ENCODE measurements at places on chromosomes 5 and 9.
A peak's percentile ranks its signal among the peaks of the same experiment; 100 is the strongest.

GRCh38 chr9:112562235-112562958 lies 75.8 kb downstream of the KIAA1958 start:
- DNase-seq, result no peak

- DNase-seq, result no peak
Observed at GRCh38 chr5:39198127-39198526, 21.2 kb downstream of the FYB1 start.

- no peak for DNase-seq
Observed at GRCh38 chr5:176875783-176876505, 23.2 kb downstream of the HK3 start.

- DNase-seq, result no peak
Observed at GRCh38 chr5:143045062-143045461, 274.9 kb downstream of the ARHGAP26 start.

DNA sequence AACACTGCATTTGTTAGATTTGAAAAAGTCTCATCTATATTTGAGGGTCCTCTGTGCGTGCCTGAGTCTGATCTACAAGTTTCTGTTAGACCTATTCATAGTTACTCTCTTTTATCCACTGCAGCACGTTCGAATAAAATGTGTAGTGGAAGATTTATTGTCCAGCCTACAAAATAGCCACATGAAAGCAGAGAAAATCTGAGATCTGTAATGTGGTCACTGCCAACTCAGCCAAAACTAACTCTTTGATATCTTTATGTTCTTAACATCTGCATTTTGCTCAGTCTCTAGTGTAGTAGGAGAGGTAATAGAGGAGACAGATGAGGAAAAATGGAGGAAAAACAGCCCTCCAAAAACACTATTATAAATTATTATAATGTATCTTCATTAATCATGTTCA lies 354.0 kb downstream of the NPR3 start:
- no peak for DNase-seq

- DNase-seq, result no peak
Observed at GRCh38 chr5:1152156-1152555, 40.3 kb upstream of the SLC12A7 start.

- DNase-seq, result no peak
Observed at GRCh38 chr5:75567710-75568109, 43.5 kb upstream of the ANKDD1B start.

DNA sequence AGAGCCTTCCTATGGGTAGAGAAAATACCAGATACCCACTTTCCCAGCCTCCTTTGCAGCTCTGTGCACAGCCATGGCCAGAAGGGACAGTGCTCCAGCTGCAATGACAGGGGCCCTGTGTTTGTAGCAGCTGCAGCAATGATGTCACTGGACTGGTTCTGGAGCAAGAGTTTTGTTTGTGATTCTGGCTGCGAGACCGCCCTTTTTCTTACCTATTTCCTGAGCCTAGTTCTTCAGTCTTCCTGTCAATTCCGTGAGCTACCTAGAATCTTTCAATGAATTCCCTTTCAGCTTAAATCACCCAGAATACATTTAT lies 10.0 kb upstream of the BOD1 start:
- DNase-seq, result no peak

DNA sequence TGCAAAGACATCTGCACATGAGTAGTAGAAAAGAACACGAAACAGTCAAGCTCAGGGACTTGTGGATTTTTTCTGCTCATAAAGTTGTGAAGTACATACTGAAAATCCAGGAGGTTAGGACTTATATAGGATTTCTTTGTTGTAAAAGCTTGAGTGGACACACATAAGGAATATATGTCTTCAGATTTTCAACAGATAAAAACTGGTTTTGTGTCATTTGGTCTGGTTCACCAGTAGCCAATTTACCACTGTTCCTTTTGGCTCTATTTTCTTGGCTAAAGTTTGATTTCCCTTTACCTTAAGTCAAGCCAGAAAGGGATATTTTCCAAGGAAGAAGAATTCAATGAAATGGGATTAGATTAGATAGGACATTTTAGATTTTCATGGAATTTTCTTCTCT lies 204.3 kb downstream of the NR3C1 start:
- DNase-seq, result no peak

GRCh38 chr5:8844847-8845246 lies 701.0 kb downstream of the SEMA5A start:
- DNase-seq, result no peak

GRCh38 chr9:21357479-21358460 lies 7.1 kb upstream of the IFNA6 start:
- DNase-seq, result no peak

DNA sequence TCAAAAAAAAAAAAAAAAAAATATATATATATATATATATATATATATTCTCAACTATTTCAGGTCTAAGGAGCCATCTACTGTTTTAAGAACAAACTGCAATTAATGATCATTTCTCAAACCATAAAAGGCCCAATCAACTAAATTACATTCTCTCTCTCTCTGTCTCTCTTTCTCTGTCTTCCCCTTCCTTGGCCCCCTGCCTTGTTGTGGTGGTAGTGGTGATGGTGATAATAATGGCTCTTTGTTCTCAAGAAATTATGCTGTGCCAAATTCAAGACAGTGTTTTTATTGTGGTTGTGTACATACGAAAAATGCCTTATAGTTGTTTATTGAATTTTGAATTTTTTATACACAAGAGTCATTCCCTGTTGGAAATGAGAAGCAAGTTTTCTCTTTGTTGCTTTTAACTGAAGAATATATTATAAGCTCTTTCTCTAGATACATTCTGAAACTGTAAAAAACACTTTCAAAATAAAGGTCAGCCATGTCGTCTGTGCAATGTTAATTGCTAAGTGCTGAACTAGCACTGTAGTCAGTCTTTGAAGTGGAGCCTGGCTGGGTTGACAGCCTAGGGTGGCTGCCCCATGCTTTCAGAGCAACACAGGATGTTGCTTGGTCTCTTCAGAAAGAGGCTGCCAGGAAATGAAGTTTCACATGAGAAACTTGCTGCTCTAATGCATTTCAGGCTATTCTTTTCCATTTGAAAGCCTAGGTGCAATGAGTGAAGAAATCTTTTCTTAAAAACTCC lies 96.0 kb downstream of the HINT1 start:
- peak; percentile 43 for DNase-seq

DNA sequence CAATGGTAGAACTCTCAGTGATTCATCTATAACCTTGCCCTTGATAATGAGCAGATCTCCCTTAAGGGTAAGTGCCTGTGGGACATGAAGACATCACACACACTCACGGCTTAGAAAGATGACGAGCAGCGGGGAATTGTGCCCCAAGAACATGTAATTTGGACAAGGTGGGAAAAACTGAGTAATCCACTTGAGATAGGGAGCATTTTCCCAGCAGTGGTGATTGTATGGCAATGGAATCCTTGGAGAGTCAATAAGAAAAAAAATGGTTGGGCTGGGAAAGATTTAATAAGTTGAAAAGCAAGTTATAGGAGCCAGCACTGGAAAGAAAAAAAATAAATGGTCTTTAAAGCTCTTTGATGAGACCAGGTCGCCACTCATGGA lies 193.1 kb downstream of the GLIS3 start:
- DNase-seq, result no peak

DNA sequence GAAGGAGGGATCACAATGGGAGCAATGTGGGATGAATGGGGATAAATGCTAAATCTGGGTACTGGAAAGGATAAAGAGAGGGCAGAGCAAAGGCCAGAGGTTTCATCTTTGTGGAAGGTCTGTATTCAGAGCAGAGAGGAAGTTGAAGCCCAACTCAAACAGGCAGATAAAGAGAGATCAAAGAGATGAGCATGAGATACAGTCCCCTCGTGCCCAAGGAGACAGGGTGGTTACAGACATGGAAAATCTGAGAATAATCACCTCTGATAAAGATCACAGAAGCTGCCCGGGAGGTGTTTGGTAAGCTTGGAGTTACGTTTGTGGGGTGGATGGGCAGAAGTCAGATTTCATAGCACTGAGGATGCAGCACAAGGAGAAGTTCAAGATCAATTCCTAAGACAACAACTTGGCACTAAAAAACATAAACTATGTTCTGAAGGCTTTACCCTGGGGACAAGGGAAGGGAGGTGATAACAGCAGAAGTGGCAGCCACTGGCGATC lies 459 bp upstream of the ERAP2 start:
- peak; percentile 24 for DNase-seq

DNA sequence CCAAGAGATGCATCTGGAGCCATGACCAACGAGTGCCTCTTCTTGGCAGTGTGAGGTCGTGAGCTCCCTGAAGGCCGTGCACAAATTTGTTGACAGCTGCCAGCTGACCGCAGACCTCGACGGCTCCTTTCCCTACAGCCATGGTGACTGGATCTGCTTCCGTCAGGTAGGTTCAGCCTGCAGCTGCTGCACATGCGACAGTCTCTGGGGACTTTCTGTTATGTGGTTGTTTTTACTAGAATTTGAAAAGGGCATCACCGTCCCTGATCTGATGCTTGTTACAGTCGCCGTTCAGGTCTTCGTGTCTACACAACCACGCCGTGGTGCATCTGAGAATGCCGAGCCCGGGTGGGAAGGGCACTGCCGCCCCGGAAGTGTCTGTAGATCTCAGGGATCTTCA lies 36.5 kb upstream of the LRRC14B start:
- DNase-seq, result no peak

DNA sequence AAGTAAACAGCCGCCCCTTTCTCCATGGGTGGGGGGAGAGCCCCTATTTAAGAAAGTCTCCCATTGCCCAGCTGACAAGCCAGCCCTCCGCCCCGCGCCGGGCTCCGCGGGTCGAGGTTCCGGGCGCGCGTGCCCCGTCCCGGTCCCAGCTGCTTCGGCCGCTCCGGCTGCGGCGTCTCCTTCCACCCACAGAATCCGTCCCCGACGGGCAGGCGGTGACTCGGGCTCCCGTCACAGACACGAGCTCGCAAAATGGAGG lies 223 bp downstream of the NR3C1 start:
- no peak for DNase-seq

DNA sequence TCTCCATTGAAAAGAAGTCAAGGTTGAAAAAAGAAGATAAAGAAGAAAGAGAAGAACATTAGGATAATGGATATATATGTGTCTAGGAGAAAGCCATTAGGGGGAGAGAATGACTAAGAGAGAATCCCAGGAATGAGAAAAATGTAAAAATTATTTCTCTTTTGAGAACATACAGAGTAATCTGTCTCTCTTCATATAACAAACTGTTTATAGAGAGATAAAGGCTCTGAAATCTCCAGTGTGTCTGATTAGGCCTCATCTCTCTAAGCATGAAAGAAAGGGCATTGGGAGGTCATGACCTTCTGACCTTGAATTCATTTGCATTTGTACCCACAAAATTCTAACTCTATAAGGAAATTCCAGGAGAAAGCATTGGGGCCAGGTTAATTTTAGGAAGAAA lies 3.5 kb upstream of the MPDZ start:
- DNase-seq, result no peak

DNA sequence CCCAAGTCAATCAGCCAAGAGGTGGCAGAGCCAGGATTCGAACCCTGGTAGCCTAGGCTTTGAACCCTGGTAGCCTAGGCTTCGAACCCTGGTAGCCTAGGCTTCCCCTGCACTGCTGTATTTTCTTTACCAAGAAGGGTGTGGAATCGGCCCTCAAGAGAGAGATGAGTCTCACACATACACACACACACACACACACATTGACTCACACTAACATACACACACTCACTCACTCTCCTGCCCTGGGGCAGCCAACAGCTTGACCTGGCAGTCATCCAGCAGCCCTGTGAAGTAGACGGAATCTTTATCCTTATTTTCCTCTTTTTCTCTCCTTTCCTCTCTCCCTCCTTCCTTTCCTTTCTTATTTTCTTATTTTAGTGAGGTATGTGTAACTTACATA lies 55.4 kb upstream of the RPL26L1 start:
- no peak for DNase-seq

- DNase-seq, result no peak
Observed at GRCh38 chr9:105701145-105701544, 6.8 kb downstream of the TMEM38B start.

- DNase-seq, result no peak
Observed at GRCh38 chr5:42277293-42277692, 145.9 kb upstream of the GHR start.

DNA sequence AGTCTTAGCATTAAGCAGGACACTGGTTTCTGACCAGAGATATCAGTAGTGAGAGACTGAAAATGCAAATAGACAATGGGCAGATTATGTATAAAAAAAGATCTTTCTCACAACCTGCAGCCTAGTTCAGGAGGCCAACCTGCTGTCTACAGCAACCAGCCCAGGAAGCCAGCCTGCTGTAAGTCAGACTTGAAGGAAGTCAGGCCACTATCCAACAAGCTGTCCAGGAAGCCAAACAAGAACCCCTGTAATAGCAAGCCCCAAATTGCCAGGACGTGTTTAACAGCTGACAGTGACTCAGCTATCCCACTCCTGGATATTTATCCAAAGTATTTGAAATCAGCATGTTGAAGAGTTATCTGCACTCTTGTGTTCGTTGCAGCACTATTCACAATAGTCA lies 121.8 kb upstream of the SPIN1 start:
- DNase-seq, result no peak

DNA sequence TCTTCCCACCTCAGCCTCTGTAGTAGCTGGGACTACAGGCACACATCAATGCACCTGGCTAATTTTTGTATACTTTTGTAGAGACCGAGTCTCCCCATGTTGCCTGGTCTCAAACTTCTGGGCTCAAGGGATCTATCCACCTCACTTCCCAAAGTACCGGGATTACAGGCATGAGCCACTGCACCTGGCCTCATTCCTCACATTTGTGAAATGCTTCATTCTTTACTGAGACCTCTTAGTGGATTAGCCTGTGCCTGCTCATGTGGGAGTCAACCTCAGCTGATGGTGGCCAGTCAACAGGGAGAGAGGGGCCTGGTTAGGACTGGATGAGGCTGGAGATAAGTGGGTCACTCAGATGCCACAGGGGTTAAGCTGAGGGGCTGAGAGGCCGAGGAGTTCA lies 37.3 kb upstream of the CLK4 start:
- DNase-seq, result no peak

DNA sequence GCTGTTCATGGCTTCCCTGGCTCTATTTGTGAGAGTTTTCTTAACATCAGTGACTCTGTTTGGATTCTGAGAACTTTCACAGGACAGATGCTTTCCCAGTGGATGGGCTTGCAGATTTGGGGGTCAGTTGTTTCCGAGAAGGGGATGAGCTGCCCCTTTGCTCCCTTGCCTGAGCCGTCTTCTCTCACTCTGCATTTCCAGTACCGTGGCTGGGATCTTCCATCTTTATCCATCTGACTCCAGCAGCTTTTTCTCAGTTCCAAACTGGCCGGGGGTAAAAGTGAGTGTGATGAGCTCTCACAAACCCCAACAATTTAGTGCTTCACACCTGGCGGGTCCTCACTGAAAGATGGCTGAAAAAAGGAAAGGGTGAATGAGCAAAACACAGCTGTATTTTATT lies 79.1 kb downstream of the TENT4A start:
- no peak for DNase-seq

GRCh38 chr9:116064970-116065369 lies 88.6 kb upstream of the PAPPA start:
- DNase-seq, result no peak

All from activated CD8-positive, alpha-beta memory T cell treated with anti-CD3 and anti-CD28 coated beads, Interleukin-2, amount 50 U/mL, for 4 hours (primary cell).